ENCODE measurements at places on chromosomes 12 and 14.

DNA sequence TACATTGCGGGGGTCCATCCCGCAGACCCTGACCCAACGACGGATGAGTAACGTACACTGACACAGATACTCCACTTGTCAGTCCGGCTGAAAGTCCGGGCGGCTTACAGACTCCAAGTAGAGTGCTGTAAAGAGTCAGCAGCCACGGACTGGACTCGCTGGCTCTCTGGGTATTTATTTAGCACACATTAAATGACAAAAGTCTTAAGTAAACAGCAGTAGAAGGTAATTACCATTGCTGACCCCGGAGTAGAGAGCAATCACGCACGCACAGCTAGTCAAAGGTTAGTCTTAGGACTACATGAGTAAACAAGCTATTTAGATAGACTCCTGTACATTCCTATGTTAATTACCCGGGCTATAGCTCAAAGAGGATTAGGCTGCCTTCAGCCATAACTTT is 780.9 kb downstream of the RPS29 start:
- DNase-seq, result no peak

DNA sequence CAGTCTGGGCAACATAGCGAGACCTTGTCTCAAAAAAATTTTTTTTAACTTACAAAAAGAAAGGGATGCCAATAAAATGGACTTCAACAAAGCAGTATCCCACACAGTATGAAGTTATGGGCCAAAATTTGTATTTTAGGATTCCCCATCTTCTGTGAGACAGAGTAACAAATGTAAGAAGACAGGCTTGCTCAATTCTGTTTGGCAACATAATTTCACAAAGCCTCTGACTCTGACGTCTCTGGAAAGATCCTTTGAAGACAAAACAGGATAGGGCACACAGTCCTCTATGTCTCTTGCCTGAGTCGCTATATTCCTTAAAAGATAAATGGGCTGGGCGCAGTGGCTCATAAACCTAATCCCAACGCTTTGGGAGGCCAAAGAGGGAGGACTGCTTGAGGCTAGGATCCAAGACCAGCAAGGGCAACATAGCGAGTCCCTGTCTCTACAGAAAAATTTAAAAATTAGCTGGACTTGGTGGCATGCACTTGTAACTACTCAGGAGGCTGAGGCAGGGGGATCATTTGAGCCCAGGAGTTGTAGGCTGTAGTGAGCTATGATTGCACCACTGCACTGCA is 1.1 kb upstream of the HOMEZ start:
- DNase-seq, result no peak

GRCh38 chr12:49536526-49537071 is 2.2 kb upstream of the KCNH3 start:
- DNase-seq, result no peak

DNA sequence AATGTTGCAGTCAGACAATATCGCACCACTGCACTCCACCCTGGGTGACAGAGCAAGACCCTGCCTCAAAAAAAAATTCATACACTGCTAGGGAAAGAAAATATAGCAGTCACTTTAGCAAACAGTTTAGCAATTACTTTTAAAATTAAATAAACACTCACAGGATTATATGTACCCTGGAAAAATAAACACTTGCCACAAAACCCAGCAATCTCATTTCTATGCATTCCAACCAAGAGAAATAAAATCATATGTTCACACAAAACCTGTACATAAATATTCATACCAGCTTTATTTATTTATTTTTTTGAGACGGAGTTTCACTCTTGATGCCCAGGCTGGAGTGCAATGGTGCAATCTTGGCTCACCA is 20.2 kb downstream of the ATXN2 start:
- DNase-seq, result no peak

DNA sequence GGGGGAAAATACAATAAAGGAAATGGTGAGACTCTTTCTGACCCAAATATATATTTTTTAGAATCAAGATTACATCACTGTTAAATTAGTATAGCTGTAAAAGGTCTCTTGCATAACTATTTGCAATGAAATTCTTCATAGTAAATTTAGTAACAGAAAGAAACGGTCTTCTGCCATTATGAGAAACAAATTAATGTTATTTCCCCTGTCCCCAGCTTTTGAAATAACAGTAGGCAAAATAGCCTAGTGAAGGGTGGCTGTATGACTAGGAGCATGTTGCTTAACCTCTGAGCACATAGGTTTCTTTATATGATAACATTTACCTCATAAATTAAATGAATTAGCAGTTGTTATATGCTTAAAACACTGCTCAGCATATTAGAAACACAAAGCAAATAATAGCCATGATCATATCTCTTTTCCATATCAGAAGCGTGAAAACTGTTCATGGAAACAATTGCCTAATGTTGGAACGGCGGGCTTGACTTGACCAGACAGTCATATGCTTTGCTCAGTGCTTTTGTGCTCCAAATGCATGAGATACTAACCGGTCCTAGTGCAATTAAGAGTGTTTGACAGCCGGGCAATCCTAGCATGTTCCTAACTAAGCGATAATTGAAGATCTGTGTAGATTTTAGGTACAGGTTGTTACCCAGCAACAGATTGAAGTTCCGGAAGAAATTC is 24.0 kb downstream of the BHLHE41 start:
- no peak for DNase-seq

- DNase-seq, result no peak
These were observed 326.0 kb downstream of the PRKD1 start for GRCh38 chr14:29601616-29602015.

- DNase-seq, result no peak
These were observed 113.3 kb upstream of the PRB2 start for GRCh38 chr12:11508699-11509098.

DNA sequence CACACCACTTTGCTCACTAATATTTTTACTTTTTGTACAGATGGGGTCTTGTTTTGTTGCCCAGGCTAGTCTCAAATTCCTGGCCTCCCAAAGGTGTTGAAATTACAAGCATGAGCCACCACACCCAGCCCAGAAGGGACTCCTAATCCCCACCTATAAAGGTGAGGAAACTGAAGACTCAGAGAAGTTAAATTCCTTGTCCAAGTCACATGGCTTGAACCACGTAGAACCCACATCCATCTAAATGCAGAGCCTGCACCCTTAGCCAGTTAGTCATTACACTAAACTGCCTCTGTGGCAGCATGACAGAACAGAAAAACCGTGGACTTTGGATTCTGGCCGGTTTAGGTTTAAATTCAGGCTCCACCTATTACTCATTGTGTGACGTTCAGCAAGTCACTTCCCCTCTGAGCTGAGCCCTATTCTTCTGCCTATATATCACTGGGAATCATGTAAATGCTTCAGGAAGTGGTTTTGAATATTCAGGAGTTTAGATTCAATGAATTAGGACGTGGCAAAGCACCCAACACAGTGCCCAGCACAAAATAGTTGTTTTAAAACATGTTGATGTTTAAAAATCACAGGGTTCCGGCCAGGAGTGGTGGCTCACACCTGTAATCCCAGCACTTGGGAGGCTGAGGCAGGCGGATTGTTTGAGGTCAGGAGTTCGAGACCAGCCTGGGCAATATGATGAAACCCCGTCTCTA is 3.0 kb upstream of the CORO1C start:
- no peak for DNase-seq

DNA sequence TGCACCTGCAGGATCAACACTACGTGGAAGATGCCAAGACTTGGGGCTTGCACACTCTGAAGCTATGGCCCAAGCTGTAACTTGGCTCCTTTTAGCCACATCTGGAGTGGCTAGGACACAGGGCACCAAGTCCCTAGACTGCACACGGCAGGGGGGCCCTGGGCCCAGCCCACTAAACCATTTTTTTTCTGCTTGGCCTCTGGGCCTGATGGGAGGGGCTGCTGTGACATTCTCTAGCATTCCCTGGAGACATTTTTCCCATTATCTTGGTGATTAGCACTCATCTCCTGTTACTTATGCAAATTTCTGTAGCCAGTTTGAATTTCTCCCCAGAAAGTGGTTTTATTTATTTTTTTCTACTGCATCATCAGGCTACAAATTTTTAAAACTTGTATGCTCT is 1080.7 kb downstream of the LRFN5 start:
- DNase-seq, result no peak

- no peak for DNase-seq
These were observed 927.5 kb downstream of the SLC6A15 start for GRCh38 chr12:83985084-83985483.

DNA sequence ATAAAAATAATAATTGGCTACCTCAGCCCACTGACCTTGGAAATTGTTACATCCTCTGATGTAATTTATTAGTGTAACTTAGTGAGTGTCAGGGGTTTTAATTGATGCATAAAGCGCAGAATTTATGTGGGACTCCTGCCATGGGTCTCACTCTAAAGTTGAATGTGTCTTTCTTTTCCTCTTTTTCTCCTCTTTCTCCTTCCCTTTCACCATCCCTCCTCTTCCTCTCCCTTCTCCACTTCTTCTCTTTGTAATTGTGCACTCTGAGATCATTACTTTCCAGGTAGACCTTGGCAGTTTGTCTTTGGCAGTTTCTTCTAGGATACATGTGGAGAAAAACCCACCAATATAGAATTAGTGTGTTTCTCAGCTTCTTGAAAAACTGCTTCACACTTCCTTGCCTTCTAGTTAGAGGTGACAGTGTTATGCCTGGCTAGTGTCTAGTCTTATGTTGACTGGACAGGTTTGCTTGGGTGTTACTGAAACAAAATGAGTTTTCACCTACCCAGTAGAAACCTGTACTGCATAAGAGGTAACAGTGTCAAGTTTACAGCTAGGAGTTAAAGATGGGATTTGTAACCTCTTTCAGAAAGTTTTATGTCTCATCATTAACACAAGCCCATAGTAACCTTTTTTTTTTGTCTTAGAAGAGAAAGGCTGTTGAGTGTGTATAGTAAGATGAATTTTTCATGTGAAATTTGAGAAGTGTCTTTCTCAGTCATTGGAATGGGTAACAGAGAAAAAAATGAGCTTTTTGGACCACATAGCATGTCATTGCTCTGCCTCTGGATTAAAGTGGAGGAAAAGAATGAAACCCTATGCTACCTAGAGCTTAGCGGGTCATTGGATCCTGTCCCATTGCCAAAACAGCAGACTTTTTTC is 18.6 kb downstream of the PELI2 start:
- DNase-seq, result no peak

DNA sequence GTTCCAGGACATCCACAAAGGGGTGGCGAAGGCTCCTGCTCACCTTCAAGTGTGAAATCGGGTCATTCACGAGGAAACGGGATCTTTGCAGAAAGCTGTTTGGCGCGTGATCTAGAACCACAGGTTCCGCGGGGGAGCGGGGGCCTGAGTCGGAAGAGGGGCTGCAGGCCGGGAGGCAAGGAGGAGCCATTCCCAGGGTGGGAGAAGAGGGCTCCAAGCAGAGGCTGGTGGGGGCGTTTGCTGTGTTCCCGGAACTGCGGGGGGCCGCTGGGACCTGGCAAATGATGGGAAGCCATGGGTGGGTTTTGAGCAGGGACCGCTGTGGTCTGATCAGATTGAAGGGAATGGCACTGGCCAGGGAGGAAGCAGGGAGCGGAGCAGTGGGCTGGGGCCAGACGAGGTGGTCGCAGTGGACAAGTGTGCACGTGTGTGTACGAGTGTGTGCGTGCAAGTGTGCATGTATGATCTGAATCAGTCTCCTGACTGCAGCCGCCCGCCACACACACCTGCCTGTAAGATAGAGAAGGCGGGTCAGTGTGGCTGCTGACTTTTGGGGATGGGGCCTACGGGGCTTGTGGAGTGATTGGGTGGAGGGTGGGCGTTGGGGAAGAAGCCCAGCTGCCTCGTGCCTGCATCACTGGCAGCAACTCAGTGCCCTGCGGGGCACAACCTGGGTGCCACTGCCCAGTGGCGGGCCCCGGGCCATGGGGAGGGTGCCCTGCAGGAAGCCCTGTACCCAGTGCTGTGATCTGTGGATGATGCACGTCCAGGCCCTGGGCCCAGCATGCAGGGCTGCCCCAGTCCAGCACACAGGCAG is 141.9 kb downstream of the KIF26A start:
- peak; percentile 45 for DNase-seq

DNA sequence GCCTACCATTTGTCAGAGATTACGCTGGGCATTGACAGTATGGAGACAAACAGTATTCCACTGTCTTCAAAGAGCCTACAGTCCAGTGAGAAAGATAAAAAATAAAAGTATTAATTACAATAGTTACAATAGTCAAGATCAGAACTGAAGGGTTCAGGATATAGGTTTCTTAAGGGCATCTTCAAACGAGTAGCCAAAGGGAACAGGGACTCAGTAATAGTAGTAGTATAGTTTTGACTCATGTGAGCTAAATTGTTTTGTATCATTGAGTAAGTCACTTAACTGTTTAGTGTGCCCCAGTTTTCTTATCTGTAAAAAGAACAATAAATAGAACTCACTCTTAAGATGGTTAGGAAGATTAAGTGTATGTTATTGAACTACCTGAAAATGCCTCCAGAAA is 123.6 kb downstream of the METTL25 start:
- no peak for DNase-seq

- peak; percentile 75 for DNase-seq
These were observed at the start of gene ZBTB39 for GRCh38 chr12:57005980-57006808. ZBTB39 (minus strand) TSS chr12:57006546; CDS start chr12:57004917, 1,629 bp downstream.

GRCh38 chr12:50057000-50057841 is at the start of gene ASIC1:
ASIC1 (plus strand) TSS chr12:50057596; CDS start chr12:50058767, 1,171 bp downstream.
- peak; percentile 32 for DNase-seq

GRCh38 chr14:68377459-68377858 is 415.4 kb downstream of the ZFP36L1 start:
- no peak for DNase-seq

DNA sequence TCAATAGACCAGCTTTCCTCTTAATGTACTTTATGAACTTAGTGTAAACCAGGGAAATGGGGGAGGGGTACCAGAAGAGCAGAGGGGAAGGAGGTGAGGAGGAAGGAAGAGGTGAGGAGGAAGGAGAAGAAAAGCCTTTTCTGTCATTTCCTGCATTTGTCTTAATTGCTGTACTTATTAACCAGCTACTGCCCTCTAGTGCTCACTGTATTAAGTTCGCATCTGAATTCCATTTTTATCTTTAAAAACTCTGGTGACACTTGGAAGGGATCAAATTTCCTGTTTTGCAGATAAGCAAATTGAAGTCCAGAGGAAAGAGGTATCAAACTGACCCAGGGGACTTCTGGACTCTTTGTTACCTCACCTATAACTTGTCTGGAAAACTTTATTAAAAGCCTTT is 22.2 kb downstream of the MANSC1 start:
- DNase-seq, result no peak

DNA sequence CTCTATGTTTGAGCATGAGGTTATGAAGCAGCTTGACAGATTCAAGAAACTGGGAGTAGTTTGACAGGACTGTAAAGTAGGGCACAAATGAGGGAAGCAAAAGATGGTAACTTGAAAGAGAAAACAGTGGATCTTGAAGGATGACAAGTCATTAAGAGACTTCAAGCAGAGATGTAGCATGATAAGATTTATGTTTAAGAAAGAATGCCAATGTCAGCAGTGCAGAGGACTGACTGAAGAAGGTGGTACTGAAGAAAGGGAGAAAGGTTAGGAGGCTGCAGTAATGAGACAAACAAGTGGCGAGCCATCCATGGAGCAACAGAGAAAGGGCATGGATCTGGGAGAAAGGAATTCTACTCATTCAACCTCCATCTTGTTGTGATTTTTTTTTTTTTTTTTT is 120.2 kb upstream of the RAP1B start:
- no peak for DNase-seq

DNA sequence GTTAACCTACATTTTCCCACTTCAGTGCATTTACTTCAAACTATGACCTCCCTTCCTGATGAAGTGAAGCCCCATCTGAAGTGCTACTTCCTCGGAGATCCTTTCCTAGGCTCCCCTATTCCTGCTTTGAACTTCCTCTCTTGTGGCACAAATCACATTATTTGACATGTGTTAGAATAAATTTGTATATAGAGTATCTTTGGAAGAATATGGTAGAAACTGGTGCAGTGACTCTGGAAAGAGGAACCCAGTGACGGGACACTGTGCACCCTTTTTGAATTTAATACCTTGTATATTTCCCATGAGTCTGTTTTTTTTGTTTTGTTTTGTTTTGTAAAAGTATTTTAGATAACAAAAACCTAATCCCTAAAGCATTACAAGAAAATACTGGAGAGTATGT is 66.4 kb upstream of the SRSF5 start:
- no peak for DNase-seq
